AG10803 (cell line): ENCODE measurements at places on chromosomes 6 and 20.
A peak's percentile ranks its signal among the peaks of the same experiment; 100 is the strongest.

DNA sequence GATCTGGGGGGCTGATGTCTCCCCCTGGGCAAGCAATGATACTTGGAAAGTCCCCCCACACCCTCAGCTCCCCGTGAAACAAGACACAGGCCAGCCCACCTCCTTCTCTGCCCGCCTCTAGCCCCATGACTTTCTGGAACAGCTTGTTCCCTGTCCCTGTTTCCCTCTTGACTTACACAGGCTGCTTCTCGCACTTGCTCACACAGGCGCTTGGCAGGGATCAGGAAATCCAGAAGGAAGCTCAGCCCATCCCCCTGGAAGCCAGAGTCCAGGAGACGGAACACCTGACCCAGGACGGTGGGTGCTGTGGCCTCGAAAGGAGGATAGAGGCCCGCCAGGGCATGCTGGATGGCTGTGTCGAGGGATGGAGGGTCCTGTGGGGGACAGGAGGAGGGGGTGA is 14.8 kb downstream of the KIAA1755 start:
- DNase-seq = no peak

- DNase-seq = no peak
Measured at GRCh38 chr20:64183313-64183712, 19.1 kb downstream of the MYT1 start.

DNA sequence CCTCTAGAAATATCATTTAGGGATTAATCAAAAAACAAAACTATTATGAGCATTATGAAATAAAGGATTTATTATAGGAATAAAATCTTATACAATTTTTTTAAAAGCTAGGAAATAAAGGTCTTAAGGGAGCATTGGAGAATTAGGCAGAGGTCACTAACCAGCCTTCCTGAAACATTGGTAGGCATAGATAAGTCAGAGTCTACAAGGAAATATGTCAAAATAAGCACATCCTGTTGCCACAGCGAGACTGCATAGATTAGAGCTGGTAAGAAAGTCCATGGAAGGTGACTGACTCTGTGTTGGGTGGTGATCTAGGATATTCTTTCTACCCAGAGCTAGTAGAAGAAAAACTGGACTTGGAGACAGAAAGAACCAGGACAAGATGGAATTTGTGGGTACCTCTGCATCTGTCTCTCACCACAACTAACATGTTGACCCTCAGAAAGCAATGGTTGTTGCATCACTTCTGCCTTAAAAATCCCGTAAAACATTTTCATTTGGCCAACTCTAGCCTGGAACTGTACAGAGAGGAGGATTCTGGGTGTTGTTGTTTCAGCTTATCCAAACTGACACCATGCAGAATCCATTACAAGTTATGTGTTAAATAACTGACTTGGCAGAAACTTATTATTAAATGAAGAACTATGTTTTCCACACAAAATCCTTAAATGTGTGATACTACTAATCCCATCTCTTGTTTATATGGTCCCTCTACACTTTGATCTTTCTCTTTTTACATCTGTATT is 77.1 kb downstream of the FBXO5 start:
- no peak for DNase-seq

GRCh38 chr6:35710241-35710847 is 21.6 kb upstream of the FKBP5 start:
- no peak for DNase-seq

GRCh38 chr6:390914-391558 is 516 bp upstream of the IRF4 start:
- DNase-seq = no peak

DNA sequence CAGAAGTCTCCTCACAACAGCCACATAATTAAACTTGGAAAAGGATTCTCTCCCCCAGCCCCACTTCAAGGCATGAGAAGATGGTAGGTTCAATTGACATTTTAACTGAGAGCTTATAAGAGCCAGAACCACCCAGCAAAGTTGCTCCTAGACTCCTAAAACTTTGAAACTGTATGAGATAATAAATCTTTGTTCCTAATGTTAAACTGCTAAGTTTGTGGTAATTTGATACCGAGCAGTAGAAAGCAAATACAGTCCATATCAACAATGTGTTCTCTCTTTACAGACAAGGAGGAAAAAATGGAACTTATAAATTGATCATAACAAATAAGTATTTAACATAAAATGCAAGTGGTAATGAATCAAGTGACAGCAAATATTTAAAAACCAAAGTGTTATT is 831.8 kb downstream of the MAFB start:
- no peak for DNase-seq

DNA sequence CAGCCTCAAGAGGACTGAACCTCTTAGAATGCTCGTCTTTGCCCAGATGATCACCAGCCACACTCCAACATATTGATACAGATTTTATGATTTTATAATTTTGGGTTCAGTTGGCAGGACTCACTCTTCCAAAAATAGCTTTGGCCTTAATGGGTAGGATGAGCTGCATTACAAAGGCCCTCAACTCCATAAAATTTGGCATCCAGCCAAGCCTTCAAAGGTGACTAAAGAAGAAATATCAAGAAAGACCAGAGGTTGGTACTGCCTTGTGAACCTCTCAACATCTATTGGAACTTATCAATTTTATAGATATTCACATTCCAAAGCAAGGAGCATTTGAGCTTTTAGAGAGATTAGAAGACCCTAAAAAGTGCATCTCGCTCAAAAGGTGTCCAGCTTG is 48.4 kb upstream of the SNAP25 start:
- DNase-seq = no peak

DNA sequence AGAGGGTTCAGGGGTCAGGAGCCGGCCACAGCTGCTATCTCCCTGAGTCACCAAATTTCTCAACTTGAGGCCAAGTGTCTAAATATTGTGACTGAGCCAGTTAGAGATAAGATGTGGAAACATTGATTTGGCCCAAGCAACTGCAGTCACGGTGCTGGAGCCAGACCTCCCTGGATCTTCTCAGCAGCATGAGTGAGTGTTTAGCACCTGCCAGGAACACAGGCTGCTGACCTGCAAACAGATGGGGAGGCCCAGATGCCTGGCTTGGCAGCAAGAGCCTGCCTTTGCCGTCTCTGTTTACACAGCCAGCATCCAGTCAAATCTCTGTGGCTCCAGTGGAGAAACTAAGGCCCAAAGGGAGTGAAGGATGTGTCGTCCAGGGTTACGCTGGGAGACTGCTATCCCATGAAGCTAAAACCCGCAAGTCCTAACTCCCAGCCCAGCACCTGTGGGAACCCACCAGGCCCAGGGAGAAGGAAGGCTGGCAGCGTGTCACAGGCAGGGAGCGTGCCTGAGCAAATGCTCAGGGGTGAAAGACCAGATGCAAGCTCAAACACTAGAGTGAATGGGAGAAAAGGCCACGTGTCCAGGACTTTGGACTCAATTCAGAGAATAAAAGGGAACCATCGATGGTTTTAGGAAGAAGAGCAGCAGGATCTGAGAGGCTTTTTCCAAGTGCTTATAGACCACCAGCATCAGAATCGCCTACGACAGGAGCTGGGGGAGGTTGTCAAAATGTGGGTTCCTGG is 15.9 kb upstream of the PTGIS start:
- DNase-seq = peak; percentile 87

DNA sequence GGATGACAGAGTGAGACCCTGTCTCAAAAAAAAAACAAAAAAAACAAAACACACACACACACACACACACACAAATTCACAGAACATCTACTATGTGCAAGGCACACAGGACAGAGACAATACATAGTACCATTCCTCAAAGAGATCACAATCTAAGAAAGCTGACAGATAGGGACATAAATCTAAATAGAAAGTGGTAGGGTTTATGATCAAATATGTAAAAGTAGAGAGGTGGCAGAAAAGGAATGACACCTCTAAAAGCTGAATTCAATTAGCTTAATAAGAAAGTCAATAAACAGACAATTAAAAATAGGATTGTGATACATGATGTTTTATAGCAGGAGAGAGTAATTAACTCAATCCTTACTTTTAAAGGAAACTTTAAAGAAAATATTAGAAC is 41.5 kb downstream of the USP45 start:
- DNase-seq = no peak
